Naive thymus-derived CD8-positive, alpha-beta T cell (primary cell): ENCODE measurements at places on chromosomes 7 and 10.

GRCh38 chr7:27176962-27177794, 3.1 kb upstream of the HOXA10 start:
- no peak for DNase-seq

- DNase-seq, result peak; percentile 61
These were observed 69.4 kb upstream of the COL13A1 start for GRCh38 chr10:69732147-69732825.

DNA sequence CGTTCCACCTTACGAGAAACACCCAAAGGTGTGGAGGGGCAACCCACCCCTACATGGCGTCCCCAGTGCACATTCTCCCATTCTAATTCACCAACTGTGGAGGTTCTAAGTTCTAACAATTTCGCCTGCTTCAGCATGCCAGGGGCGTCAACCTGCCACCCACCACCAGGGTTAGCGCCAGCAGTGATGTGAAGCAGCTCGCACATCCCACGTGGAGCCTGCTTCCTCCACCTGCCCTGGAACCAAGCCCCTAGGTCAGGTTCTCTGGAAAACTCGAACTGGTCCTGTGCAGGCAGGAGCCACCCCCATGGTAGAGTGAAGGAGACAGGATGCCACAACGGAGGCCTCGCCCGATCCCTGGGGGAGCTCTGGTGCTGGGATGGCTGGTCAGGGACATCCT, 33.3 kb upstream of the FXYD4 start:
- DNase-seq, result no peak

GRCh38 chr10:89369156-89370105, 8.4 kb upstream of the IFIT1B start:
- no peak for DNase-seq

- peak; percentile 13 for DNase-seq
These were observed 67.7 kb downstream of the GPAM start for GRCh38 chr10:112115781-112116385.

- DNase-seq, result no peak
These were observed 10.7 kb upstream of the STEAP4 start for GRCh38 chr7:88317422-88317821.

DNA sequence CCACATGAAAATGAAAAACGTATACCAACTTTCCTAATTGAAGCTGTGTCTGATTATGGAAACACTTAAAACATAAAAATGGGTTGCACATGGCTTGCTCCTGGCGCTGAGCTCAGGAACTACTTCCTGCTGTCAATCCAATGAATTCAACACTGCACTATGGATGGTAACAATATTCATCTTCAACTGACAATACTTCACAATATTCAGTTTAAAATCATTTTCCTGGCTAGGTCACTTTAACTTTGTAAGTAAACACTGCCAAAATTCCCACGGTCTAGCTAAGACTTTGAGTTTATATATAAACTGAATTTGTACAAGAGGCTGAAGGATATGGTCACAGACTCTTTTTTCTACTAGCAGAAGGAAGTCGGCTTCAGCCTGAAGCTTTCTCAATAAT, 556.9 kb downstream of the TNS3 start:
- no peak for DNase-seq

- no peak for DNase-seq
These were observed 102.1 kb downstream of the OSBPL3 start for GRCh38 chr7:24877790-24878311.

GRCh38 chr10:78690354-78691111, 378.2 kb upstream of the ZMIZ1 start:
- no peak for DNase-seq

DNA sequence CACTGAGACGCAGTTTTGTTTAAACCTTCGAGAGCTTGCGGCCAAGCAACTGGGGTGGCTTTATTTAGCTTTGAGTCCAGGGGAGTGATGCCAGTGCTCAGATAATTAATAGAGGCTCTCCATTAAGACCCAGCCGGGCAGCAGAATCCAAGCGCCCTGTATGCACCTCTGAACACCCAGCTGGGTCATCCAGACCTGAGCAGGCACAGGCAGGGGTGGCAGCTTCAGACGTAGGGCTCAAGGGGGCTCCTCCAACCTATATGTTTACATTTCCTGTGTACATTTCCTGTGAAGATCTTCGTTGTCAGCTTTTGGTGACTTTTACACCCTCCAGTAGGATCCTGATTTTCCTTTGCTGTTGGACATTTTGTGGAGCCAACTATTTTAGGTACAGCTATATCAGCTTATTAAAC, 719.5 kb downstream of the LRMDA start:
- no peak for DNase-seq

DNA sequence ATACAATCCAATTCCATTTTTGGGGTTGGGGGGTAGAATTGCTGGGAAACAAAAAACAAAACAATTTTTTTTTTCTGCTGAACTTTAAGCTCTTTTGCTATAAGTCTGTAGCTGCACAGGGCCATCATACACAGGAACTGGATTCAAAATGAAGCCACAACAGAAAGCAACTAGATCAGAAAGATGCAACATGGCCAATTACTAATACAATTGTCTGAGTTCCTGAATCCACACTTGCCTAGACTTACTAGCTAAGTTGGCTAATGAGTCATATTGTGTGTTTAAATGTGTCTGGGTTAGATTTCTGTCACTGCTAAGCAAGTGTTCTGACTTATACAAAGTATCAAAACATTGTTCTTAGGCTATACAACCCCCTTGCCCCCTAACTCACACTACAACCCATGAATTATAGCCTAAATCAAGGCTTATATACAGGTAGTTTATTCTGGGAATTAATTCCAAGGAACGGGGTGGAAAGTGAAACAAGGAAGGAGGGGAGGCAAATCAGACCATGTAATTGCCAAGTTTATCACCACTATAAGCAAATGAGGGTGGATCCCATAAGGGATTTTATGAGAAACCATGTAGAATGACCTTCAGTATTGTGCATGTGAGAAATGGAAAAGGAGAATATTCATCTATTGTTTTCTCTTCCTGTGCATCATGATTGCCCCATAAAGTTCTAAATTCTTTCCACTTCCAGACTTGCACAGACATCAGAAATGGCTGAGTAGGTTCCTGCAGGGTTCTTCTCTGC, 337.9 kb upstream of the SORCS1 start:
- DNase-seq, result no peak

DNA sequence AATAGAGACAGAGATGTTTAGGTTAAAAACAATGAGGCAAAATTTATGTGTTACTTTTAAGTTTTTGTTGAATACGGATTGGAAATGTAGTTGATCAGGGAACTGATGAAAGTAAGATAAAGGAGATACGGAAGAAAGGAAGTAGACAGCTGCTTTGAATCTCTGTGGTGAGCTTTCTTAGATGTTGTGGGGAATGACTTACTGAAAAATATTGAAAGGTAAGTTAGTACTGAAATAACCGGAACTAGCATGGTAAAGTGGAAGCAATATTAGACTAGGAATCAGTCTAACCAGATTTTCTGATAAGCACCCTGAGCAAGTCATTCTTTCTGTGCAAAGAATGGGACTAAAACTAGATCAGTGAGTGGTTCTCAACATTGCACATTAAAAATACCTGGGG, 34.8 kb downstream of the LUC7L2 start:
- DNase-seq, result peak; percentile 41

GRCh38 chr10:95247200-95247880, 43.5 kb downstream of the PDLIM1 start:
- no peak for DNase-seq

DNA sequence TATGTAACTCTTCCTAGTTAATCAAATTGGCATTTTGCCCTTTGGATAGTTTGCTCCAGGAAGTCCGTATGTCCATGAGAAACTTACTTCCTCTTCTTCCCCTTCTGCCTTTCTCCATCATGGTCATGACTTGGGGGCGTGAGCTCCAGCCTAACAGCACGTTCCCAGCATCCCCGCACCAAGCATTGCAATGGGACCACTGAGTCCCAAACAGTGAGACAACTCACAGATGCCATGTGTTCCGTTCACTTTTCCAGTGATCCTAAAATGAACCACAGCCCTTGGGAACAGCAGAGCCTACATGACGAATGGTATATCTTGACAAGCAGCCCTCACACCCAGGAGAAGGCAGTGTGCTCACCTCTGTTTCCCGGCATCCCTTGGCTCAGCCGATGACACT, 10.7 kb downstream of the BTBD16 start:
- no peak for DNase-seq

GRCh38 chr10:52394246-52394645, 80.2 kb downstream of the DKK1 start:
- no peak for DNase-seq

GRCh38 chr10:102511583-102512274, 8.0 kb downstream of the SUFU start:
- DNase-seq, result no peak

DNA sequence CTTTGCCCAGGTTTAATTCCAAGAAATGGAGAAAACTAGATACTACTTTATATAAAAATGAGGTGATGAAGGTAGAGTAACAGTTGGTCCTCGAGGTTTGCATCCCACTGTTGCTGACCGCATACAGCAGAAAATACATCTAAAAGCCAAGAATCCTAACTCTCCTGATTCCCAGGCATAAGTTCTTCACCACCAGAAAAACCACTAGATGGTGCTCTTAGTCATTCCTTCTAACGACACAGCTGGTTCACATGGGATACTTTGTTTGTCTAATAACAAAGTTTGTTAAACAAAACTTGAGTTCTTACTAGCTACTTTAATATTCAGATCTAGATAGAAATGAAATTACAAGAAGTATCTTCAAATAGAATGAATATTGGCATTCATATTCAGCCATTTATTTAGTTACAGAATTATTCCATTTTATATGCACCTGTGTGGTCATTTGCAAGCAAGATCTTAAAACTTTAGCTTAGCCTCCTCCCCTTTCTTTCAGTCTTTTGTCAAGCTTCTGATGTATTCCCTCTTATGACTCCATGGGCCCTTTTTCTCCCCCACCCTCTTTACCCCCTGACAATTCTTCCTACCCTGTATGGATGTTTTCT, 54.1 kb upstream of the CYP26C1 start:
- DNase-seq, result no peak

DNA sequence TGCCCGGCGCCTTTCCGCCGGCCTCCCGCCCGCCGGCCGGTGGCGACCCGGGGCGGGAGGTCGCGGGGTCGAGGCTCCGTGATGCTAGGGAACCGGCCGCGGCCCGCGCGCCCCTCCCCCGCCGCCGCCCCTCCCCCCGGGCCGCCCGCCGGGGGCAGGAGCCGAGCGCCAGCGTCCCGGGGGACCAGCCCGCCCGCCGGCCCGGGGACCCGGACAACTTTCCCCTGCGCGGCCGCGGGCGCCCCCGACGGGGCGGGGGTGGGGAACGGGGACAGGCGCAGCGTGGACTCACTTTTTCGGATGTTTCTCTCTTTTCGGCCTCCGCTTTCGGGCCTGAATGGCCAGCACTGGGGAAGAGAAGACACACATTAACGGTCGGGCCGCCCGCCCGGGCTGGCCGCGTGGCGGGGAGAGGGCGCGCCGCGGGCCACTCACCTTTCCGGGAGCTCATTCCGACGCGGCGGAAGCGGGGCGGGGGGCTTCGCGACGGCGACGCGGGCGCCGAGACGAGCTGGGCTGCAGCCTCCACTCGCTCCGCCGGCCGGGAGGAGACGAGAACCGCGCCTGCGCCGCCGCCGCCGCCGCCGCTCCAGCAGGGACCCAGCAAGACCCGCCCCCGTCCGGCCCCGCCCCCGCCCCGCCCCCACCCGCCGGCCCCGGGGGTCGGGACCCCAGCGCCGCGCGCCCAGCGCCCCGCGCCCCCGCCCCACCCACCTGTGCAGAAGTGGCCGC, at the start of gene SRPK2:
Gene SRPK2 (minus strand): TSS at position 566 of the 732 bp plus-strand sequence.
- peak; percentile 76 for DNase-seq

DNA sequence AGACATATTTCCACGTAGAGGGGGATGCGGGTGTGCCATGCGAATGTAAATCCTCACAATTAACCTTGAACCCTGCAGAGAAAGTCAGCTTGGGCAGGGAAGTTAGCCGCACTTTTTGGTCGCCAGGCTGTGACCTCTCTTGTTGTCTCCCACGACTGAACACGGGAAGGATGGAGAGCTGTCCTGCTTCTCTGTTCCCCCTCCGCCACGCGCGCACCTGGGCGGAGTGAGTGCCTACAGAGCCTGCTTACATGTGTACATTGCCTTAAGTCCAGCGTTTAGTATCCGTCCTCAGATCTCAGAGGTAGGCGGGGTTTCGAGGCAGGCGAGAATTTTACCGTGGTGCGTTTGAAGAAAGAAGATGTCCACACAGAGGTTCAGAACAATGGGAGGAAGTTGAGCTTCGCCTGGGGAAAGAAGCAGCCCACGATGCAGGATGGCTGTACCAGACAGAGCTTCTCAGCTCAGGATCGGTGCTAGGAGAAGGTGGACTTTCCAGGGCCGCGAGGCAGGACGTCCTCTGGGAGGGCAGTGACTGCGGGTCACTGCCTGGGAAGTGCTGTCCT, 482 bp upstream of the ERCC6 start:
- no peak for DNase-seq

DNA sequence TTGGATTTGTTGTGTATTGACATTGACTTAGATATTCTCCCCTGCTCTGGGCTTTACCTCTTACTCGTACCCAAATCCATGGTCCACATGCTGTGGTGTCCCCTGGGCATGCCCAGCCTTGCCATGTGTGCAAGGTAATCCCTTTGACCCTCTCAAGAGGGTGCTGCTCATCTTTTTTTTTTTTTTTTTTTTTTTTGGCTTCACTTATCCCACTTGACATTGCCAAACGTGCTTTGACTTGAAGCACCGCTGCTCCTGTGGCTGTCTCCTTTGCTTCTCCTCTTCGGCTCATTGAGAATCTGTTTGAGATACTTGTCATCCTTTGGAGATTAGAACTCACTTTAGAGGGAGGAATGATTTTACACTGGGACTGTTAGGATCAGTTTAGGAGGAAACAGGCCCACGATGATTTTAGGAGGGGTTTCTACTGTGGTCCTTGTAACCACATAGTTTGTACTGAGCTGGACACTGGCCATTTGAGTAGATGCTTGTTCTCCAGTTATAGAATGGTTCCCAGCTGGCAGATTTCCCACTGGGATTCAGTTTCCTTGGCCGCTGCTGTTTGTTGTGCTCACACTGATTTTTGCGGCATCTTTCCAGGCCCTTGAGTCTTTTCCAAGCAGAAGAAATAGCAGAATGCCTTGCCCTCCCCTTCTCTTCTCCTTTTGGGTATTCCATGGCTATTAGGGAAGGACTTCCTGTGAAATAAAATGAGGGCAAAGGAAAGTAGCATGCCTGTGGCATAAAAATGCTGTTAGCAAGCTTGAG, 184.8 kb downstream of the AUTS2 start:
- DNase-seq, result no peak

DNA sequence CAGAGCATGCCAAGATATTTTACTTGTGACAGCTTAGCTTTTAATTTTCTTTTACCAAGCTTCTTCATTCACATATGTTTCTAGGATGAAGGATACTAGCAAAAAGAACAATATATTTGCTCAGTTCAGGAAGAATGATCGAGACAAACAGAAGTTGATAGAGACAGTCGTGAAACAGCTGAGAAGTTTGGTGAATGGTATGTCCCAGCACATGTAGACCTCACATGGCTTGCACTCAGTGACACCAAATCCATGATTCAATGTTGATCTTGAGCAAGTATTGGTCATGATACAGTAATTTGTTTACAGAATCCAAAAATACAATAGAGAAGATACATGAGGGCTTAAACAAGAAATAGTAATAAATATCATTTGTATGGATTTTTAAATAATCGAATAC, 2.5 kb upstream of the CYP26C1 start:
- DNase-seq, result no peak

GRCh38 chr10:62239994-62240393, 28.6 kb downstream of the RTKN2 start:
- no peak for DNase-seq
